ENCODE measurements at places on chromosomes 5 and 9.

DNA sequence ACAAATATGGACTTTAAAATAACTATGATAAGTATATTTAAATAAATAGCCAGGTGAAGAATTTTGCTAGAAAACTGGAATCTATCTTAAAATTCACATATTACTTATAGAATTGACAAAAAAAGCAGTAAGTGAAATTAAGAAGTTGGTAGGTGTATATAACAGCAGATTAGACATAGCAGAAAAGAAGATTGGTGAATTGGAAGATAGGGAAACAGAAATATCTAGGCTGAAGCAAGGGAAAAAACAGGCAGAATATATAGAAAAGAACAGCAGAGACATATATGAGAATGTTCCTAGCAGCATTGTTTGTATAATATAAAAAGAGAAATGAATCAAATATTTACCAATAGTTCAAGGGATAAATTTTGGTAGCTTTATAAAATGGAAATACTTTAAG lies 294.9 kb downstream of the TMEM232 start:
- DNase-seq: no peak

DNA sequence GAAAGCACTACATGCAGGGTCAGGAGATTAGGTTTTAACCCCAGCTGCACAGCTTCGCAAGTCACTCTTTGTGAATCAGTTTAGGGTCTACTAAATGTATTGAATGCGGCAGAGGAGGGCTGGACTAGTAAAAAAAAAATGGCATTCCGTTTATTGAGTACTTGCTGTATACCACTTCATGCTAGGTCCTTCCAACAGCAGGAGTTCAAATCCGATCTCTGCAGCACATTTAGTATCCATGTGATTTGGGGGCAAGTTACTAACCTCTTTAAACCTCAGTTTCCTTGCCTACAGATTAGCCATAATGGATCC lies 204.4 kb downstream of the SNCAIP start:
- DNase-seq: no peak

DNA sequence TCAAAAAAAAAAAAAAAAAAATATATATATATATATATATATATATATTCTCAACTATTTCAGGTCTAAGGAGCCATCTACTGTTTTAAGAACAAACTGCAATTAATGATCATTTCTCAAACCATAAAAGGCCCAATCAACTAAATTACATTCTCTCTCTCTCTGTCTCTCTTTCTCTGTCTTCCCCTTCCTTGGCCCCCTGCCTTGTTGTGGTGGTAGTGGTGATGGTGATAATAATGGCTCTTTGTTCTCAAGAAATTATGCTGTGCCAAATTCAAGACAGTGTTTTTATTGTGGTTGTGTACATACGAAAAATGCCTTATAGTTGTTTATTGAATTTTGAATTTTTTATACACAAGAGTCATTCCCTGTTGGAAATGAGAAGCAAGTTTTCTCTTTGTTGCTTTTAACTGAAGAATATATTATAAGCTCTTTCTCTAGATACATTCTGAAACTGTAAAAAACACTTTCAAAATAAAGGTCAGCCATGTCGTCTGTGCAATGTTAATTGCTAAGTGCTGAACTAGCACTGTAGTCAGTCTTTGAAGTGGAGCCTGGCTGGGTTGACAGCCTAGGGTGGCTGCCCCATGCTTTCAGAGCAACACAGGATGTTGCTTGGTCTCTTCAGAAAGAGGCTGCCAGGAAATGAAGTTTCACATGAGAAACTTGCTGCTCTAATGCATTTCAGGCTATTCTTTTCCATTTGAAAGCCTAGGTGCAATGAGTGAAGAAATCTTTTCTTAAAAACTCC lies 96.0 kb downstream of the HINT1 start:
- DNase-seq: no peak

GRCh38 chr5:108654051-108654450 lies 93.6 kb upstream of the FER start:
- DNase-seq: no peak

GRCh38 chr5:81003811-81004386 lies 43.7 kb downstream of the RASGRF2 start:
- DNase-seq: no peak

GRCh38 chr5:9054821-9055589 lies 490.9 kb downstream of the SEMA5A start:
- DNase-seq: no peak

DNA sequence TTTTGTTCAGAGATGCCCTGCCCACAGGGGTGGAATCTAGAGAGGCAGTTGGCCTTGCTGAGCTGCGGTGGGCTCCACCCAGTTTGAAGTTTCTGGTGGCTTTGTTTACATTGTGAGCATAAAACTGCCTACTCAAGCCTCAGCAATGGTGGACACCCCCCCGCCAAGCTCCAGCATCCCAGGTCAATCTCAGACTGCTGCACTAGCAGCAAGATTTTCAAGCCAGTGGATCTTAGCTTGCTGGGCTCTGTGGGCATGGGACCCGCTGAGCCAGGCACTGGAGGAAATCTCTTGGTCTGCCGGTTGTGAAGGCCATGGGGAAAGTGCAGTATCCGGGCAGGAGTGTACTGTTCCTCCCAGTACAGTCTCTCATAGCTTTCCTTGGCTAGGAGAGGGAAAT lies 55.5 kb downstream of the MINAR2 start:
- no peak for DNase-seq

- DNase-seq: no peak
Observed at GRCh38 chr5:107640568-107640967, 30.2 kb downstream of the EFNA5 start.

- no peak for DNase-seq
Observed at GRCh38 chr9:114370968-114371320, 16.8 kb downstream of the AKNA start.

GRCh38 chr5:124746916-124747790 lies 714 bp upstream of the ZNF608 start:
- DNase-seq: peak; percentile 76

- no peak for DNase-seq
Observed at GRCh38 chr5:116703328-116703727, 128.7 kb upstream of the SEMA6A start.

DNA sequence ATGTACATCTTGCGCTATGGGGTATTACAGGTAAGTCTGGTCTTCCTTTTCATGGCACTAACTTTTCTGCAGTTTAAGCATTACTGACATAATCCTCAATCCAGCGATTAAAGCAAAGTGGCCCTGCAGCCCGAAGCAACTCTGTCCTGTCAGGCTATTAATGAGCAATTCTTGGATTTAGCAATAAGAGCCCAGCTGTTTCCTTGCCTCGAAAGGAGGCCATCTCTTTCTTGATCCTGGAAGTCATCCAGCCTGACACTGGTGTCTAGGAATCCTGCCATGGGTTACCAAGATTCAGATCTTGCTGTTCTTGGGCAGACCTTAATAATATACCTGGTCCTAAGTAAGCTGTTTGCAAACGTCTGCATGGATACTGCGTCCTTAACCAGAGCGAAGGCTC lies 102.0 kb downstream of the RFK start:
- no peak for DNase-seq

- DNase-seq: peak; percentile 65
Observed at GRCh38 chr9:5800969-5801738, 31.8 kb downstream of the ERMP1 start.

DNA sequence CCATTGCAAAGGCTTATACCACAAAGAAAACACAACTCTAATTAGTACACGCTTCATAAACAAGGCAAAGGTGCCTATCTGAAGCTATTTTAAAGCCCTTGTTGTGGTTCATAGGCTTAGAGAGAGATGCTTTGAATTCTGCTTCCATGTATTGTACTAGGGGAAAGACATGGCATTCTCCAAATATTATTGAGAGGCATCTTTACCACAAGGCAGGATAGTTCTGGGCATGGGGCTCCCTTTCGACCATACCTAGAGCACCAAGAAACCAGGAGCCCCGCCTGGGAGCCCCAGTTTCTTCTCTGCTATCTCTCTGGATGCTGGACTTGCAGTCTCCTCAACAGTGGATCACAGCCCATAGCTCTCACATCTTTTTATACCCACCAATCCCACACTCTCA lies 93.7 kb downstream of the NFIB start:
- no peak for DNase-seq

DNA sequence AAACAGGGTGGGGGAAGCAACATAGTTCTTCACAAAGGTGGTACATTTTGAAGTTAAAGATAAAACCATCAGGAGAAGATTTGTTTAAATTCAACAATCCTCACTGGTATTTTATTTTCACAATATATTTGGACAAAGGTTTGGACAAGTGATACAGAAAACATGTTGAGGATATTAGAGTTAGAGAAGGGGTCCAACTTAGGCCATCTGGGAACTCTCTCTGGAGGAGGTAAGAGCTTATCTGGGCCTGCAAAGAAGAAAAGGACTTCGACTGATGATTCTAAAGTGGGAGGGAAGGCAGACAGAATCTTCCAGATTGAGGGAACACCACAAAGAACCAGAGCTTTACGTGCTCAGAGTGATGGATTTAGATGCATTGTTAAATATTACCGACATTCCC lies 58.5 kb downstream of the SGCD start:
- no peak for DNase-seq

- DNase-seq: no peak
Observed at GRCh38 chr5:142475102-142475513, 150.3 kb upstream of the SPRY4 start.

DNA sequence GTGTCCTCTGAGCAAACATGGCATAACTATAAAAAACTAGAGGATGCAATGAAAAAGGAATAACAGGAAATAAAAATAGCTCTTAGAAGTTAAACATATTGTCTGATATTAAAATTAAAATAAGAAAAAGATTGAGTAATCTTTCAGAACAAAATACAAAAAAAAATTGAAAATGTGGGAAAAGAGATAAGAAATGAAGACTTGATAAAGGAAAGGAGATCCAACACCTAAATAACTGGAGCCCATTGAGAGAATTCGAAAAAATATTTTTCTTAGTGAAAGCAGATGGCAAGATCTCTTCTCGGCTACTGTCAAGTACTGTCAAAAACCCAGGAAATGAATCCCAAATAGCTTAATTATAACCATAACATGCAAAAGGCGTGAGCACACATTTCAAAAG lies 24.9 kb downstream of the LIFR start:
- DNase-seq: no peak

- no peak for DNase-seq
Observed at GRCh38 chr5:83097689-83098231, 20.4 kb downstream of the XRCC4 start.

DNA sequence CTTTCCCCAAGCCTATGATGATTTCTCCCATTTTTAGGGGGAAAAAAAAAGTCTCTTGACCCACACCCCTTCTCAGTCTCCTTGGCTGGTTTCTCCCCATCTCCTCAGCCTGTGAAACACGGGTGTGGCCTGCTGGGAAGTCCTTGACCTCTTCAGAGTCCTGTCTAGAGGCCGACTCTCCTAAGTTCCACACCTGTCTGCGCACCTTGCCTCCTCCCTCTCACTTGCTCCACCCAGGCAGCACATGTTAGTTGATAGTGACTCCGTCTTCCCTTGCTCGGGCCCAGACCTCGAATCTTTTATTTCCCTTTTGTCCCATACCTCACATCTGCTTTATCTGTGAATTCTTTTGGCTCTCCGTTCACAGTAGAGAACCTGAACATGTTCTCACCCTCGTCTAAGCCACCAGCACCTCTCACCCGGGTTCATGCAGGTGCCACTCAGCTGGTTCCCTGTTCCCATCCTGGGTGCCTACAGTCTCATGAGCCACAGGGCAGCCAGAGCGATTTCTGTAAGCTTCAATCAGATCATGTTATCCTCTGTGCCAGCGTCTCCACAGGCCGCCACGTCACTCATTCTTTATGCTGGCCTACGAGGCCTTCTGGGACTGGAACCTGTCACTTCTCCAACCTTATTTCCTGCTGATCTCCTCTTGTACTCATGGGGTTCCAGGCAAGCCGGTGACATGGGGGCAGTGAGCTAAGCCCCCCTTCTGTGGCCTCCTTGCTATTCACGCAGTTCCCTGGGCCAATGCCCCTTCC lies 51.7 kb upstream of the LRRTM2 start:
- DNase-seq: no peak

DNA sequence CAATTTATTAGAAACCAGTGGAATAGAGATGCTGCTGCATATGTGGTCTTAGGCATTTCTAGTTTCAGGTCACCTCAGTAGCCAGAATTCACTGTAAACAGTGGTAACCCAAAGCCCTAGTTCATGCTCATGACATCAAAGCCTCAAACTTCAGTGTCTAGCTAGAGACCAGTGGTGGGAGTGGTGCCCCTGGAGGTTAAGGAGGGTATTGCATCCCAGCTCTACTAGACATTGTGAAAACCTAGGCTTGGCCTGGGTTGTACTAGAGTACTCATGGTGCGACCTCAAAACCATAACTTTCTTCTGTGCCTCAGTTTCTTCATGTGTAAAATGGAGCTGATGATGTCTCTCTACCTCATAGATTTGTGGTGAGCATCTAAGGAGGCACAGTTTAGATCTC lies 18.8 kb downstream of the COL5A1 start:
- DNase-seq: no peak

- DNase-seq: no peak
Observed at GRCh38 chr5:82234885-82235284, 43.3 kb downstream of the RPS23 start.

DNA sequence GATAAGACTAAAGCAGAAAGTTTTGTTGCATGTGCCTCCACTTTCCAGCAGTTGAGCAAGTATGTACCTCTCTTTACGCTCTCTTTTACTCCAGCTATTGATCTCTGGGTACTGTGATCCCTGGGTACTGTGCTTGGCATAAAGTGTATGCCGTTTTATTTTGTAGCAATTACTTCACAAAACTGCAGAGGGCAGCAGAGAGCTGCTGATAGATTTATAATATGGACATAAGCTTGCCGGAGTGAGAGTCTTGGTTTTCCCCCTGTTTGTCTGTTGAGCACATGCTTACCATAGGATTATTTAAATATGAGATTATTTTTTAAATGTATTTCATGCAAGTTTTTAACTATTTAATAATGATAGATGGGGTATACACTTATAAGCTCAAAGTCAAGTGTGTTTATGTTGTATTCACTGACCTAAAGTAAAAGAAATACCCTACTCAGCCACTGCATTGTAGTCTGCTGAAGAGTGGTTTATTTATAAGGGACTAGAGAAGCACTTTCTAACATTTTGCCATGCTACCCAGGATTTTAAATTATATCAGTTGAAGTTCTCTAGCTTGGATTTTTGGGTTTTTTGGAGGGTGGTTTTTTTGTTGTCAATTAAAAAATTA lies 13.0 kb downstream of the TTC1 start:
- peak; percentile 71 for DNase-seq

DNA sequence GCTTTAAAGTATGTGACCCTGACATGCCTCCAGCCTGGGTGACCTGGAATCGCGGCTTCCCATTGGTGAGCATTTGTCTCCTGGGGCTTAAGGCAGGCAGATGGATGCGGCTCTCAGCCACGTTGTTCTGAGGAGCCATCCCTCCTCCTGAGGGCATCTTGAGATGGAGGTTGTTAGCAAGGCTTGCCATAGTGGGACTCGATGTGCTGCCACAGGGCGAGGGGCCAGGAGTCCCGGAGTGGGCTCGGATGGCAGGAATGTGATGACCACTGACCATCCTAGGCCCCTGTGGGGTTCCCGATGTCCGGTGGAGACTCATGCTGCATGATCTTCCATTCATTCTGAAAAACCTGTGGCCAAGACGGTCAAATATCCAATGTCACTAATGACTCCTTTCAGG lies 13.8 kb downstream of the GLIS3 start:
- no peak for DNase-seq

- DNase-seq: no peak
Observed at GRCh38 chr9:96581786-96582185, 37.9 kb downstream of the CDC14B start.

GRCh38 chr5:43627028-43627427 lies 24.0 kb downstream of the NNT start:
- DNase-seq: peak; percentile 71
